GM18507 (cell line): ENCODE measurements at places on chromosomes 3 and 15.

DNA sequence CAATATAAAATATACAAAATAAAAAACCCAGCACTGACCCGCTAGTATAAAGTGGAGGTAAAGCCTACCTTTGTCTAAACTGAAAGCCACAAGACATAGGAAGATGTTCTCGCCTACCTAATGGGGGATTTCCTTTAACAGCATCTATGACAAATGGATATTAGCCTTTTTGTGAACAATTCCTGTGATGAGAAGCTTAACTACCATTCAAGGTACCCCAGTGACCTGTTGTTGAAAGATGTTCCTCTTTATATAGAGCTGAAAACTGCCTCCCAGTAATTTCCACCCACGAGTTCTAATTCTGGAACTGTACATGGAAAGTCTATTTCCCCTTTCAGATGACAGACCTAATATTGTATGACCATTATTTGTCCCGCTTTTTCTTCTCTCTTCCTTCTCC is 109.8 kb upstream of the RASGRP1 start:
- no peak for DNase-seq

GRCh38 chr3:46955801-46956259 is 20.7 kb downstream of the CCDC12 start:
- DNase-seq, result no peak

DNA sequence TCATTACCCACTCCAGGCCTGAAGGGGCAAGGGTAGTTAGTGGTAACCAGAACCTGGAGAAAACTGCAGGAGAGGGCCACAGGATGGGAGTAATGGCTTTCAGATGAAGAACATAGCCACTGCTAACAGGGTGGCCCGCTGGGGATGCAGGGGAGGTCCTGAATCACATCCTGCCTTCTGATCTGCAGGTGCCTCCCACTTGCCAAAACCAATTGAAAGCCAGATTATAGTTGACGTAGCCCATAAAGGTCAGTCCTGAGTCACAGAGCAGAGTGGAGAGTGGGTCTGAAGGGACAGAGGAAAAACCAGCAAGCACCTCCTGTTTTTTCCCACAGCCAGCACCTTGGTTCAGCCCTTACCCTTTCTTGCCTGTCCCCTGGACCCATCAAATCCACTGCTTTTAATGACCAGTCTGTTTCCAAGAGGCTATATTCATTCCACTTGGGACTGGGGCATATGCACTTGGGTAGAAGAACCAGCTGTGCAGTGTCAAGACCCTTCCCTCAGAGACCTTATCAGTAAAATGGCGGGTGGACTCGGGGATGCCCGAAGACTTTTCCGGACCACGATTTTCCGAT is 646 bp upstream of the SLC35G2 start:
- DNase-seq, result peak; percentile 35

DNA sequence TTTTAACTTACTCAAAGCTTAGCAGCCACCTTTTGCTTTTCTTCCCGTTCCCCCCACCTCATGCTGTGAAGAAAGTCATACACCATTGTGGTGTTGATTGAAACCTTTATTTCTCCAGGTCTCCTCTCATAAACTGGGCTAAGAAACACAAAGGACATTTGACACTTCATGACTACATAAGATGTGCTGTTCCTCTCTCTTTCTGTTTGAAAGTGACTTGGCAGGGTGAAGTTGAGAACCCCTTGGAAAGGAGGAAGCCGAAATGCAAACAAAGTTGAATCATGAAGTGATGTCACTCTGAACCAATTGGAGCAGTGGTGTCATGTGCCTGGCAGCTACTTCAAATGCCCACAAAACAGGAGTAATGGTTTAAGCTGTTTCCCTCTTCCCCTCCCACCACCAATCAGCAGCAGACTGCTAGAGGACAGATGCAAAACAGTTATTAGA is 174.7 kb downstream of the IGF1R start:
- no peak for DNase-seq

DNA sequence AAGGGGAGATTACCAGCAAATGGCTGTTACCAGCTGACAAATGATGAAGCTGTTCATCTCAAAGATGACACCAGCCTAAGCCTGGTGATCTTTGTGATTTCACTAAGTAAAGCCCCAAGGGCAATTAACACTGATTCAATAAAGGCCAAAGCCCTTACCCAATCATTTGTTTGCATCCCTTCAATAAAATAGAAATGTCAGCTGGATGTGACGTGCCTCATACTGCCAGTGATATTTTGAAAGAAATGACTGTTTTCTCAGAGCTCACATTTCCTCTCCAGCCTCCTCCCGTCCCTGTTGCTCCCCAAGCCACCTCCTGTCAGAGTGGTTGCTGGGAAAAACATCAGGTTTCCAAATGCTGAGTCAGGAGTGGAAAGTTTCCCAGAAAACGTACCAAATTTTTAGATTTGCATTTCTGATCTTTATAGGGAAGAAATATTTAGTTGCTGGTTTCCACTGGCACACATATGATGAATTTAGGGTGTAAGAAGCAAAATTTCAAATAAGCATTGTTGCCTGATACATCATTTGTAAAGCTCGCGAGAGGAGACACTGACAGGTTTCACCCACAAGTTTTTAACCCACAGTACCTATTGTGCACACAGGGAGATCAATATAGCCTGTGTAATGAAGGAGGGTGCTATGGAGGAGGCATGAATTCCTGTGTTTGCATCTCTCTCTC is 21.0 kb downstream of the C2CD4A start:
- DNase-seq, result no peak

DNA sequence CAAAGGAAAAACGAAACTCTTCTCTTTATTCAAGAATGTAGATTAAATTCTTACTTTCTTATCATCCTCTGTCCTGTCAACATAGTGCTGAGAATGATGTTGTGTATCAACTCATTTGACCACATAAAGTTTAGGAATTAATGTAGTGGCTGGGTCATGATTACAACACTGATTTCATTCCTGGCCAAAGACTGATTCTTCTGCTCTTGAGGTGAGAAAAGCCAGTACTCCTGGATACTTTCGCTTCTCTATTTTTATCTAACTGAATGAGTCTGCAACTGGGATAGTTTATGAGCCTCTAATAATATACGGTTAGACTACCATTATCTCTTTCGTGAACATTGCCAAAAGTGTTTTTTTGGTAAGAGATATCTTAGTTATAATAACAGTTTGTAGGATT is 173.0 kb downstream of the LPP start:
- DNase-seq, result no peak

DNA sequence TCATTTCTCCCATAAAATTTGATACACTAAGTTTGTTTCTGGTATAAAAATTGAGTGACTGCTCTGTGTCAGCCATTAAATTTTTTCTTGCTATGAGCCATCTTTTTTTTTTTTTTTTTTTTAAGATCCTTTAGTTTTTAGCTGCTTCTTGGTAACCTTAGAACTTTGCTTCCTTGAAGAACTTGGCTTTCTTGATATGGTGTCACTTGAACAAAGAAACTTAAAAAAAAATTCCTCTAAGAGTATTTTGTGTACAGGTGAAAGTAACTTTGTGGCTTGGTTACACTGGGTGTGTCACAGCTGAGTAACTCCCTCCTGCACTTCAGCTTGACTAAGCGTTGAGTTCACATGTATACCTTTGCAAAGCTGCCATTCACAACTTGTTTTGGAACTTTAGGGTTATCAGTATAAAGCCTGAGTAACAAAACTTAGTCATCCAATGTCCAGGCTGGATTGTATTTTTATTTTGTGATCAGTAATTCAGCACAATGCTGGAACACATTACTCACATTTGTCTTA is 6.5 kb downstream of the CHD2 start:
- no peak for DNase-seq

- DNase-seq, result no peak
These were observed 602.4 kb downstream of the UNC13C start for GRCh38 chr15:54580643-54581042.

GRCh38 chr3:194608981-194609380 is 24.2 kb downstream of the TMEM44 start:
- DNase-seq, result no peak

DNA sequence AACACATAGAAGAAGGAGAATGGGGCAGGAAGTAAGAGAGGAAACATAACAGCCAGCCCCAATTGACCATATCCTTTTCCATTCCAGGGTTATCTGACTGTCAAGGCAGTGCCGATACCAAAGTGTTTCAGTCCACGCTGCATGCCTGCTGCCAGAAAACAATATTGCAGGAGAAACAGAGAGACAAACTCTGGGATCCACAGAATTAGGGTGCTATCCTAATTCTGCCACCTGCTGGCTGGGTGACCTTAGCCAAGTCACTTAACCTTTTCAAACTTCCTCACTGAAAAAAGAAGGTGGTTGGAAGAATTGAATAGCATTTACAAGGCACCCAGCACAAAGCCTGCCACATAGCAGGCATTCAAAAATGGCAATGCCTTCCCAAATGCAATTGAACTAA is 32.0 kb downstream of the GLB1 start:
- DNase-seq, result no peak
